ENCODE measurements at places on chromosomes 11 and 22. TPM values are rescaled to one million over a fixed set of nuclear protein-coding genes. Genes with fewer than 3 reads are reported as not detected.

TTC36 gene
- total RNA-seq: not detected

MS4A14 gene
- total RNA-seq: not detected

VPS26B gene
- total RNA-seq: 19.0 TPM

C11orf97 gene
- total RNA-seq: not detected

MCHR1 gene
- not detected for total RNA-seq

LAYN gene
- 3.5 TPM for total RNA-seq

MUC2 gene
- 0.04 TPM for total RNA-seq

NXPE4 gene
- total RNA-seq: not detected

Data from A549 treated with AZD2906 at 1 μM for 4 hours (cell line).